ENCODE measurements at places on chromosomes 7 and 10.

DNA sequence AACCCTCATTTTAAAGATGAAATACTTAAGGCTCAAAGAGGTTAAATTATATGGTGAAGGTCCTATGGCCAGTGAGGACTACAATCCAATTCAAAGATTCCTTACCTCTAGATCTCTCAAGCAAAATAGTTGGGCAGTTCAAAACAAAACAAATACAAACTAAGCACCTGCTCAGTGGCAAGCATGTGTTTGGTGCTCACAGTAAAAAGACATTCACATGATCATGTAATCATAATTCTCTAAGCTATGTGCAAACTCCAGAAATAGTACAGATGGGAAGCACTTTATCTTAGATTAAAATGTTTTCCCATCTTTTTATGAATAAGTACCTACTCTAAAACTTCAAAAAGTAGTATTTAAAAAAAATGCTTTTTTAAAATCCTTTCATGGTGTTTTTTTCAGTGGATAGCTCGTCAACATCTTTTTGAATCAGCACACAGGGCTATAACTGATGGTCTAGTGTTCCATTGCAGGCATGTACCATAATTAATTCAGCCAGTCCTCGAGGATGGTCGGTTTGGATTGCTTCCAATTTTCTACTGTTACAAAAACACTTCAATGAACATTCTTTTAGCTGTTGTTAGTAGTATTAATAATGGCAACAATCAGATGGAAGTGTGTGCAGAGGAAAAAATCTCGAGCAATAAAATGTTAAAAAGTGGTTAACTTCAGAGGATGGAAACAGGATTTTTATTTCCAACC is 58.4 kb downstream of the CHCHD3 start:
- no peak for DNase-seq

DNA sequence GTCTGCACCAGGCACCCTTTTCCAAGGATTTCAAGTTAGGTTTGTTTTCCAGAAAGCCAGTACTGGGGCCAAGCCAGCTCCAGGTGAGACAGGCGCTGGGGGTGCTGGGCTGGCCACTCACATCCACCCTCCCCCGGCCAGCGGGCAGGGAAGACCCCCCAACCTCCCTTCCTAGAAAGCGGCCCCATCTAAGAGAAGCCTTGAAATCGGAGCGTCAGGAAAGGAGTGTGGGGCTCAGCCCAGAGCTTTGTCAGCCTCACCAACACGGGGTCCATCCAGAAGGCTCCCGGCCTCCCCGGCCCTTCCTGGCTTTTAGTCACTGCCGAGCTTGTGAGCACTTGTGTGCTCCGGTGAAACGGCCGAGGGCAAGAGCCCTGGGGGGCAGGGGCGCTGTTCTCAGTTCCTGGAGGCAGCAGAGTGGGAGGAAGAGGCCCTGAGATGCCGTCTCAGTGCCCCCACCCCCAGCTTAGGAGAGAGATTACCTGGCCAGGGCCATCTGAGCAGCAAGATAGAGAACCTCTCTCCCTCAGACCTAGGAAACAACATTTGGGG is 39.6 kb downstream of the PDGFA start:
- no peak for DNase-seq

- no peak for DNase-seq
Measured at GRCh38 chr10:89665302-89665701, 20.3 kb upstream of the PANK1 start.

- DNase-seq, result no peak
Measured at GRCh38 chr10:93938140-93938539, 44.4 kb downstream of the SLC35G1 start.

DNA sequence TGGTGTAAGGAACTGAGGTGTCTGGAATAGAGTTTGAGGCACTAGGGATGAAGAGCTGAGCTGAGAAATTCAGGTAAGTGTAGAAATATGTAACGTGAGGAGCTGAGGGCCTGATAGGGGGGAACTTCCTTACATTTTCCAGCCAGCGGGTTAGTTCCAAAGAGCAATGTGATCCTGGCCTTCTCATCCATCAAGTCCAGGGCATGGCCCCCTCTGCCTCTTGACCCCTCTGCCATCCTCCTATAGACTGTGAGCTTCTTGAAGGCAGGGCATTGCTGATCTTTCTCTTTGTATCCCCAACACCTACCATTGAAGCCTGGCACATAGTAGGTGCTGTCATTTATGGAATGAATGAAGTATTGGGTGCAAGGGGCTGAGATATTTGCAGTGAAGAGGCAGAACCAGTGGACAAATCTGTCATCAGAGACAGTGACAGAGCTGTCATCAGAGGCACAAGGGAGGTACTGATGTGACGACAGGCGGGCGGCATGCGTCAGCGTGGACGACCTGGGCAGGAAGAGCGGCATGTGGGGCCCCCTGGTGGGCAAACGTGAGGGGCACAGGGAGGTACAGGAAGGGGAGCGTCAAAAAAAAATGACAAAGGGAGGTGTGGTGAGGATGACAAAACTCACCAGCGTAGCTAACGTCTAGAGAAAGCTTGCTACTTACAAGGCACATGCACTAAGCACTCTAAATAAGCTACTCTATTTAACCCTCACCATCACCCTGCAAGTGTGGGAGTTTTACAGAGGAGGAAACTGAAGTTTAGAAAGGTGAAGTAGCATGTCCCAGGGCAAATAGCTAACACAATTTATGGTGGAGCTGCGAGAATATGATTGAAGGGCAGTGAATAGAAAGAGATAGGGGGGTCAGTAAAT is 5.2 kb upstream of the CAMK2G start:
- DNase-seq, result peak; percentile 80

- no peak for DNase-seq
Measured at GRCh38 chr10:16787361-16787791, 29.8 kb downstream of the RSU1 start.

GRCh38 chr7:142897691-142898090 is 12.1 kb upstream of the TRPV6 start:
- DNase-seq, result no peak

Measured in NCI-H1436 (cell line).